ENCODE measurements at places on chromosomes 6 and 20. TPM values are rescaled to one million over a fixed set of nuclear protein-coding genes. Genes with fewer than 3 reads are reported as not detected.

GRCh38 chr6:43311666-43312065 lies 3.0 kb upstream of the CRIP3 start:
- DNase-seq: no peak
- H3K27ac ChIP-seq: no peak overlapping the region
- H3K36me3 ChIP-seq: peaks cover 2% of the 10 kb centered on the region
- H3K4me1 ChIP-seq: peaks cover 20% of the 10 kb centered on the region
- no peak overlapping the region for H3K4me3 ChIP-seq

DNA sequence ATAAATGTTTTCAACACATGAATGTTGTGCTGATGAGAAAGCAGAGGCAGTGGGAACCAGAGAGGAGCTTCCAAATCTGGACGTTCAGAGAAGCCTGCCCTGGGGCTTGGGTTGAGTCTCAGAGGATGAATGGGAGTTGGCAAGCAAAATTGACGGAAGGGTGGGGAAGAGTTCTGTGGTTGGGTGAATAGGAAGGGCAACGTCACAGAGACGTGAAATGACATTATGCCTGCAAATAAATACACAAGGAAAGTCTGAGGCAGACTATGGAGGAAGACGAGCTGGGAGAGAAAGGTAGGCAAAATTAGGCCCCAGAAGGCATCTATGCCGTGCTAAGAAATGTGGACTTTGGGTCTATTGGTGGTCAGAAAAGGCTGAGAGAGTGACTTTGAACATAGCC lies 25.2 kb upstream of the SGK1 start:
- H3K4me3 ChIP-seq: no peak overlapping the region
- H3K4me1 ChIP-seq: peaks cover 6% of the 10 kb centered on the region
- no peak overlapping the region for H3K27ac ChIP-seq
- no peaks in the 10 kb centered on the region for H3K36me3 ChIP-seq
- no peaks in the 10 kb centered on the region for H3K27me3 ChIP-seq
- DNase-seq: no peak

DNA sequence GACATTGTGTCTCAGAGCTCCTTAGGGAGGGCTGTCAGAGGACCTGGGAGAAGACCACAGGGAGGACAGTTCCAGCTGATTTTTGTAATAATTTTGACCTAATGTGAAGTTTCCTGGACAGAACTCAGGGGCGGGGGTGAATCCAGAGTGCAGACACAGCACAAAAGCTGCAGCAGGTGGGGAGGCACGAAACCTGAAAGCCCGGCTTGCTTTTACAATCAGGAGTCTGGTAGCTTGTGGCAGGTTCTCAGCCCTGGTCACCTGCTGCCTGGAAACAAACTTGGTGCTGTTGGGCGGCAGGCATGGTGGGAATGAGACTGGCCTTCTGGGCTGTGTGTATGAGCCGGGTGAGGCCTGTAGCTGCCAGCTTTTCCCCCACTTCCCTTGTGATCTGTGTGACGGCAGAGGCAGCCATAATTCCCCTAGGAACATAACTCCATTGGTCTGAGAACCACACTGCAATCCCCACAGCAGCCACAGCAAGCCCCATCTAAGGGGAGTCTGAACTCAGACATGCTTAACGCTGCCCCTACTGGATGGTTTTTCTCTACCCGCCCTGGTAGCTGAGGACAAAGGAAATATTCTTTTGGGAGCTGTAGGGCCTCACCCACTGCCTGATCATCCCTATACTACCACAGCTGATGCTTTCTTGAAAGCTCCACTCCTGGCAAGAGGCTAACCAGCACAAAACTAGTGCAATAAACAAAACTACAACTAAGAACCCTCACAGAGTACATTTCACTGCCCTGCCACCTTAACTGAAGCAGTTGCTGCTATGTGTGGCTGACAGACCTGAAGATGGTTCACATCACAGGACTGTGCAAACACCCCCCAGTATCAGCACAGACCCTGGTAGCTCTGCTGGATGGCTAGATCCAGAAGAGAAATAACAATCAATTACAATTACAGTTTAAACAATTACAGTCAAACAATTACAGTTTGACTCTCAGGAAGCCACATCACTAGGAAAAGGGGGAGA lies 1055.1 kb upstream of the GJE1 start:
- no peak overlapping the region for H3K27ac ChIP-seq
- H3K4me1 ChIP-seq: no peaks in the 10 kb centered on the region
- H3K4me3 ChIP-seq: no peak overlapping the region
- H3K27me3 ChIP-seq: peaks cover 19% of the 10 kb centered on the region

DNA sequence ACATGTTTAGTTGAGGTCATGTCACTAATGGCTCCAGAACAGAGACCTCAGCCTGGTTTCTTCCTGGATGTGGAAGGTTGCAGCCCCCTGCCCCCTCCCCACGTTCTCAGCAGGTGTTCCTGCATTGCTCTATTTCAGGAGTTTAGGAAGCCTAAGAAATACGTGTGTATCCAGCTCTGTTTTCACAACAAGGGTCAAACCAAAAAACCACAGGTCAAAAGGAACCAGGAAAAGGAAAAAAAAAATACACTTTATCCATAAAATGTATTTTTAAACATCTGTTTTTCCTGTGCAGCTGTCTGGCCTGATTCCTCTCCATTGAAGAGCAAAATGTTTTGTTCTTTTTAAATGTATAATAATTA lies 107.9 kb upstream of the PLEKHG1 start:
- H3K27ac ChIP-seq: peak overlapping the region; percentile 11
- peaks cover 5% of the 10 kb centered on the region for H3K27me3 ChIP-seq
- H3K4me1 ChIP-seq: peaks cover 8% of the 10 kb centered on the region
- DNase-seq: no peak

GRCh38 chr6:122423734-122424133 lies 24.3 kb downstream of the HSF2 start:
- H3K36me3 ChIP-seq: peaks cover 22% of the 10 kb centered on the region
- no peaks in the 10 kb centered on the region for H3K27me3 ChIP-seq
- peaks cover 3% of the 10 kb centered on the region for H3K4me1 ChIP-seq
- no peak for DNase-seq

GRCh38 chr20:53829255-53829723 lies 235.7 kb upstream of the ZNF217 start:
- no peak for DNase-seq
- H3K36me3 ChIP-seq: no peaks in the 10 kb centered on the region
- peak overlapping the region; percentile 89 for H3K4me3 ChIP-seq
- peaks cover 20% of the 10 kb centered on the region for H3K4me1 ChIP-seq
- no peaks in the 10 kb centered on the region for H3K27me3 ChIP-seq
- peak overlapping the region; percentile 94 for H3K27ac ChIP-seq

GRCh38 chr6:90098001-90098531 lies 198.6 kb downstream of the BACH2 start:
- no peaks in the 10 kb centered on the region for H3K27me3 ChIP-seq
- H3K4me1 ChIP-seq: peaks cover 45% of the 10 kb centered on the region
- H3K36me3 ChIP-seq: no peaks in the 10 kb centered on the region
- DNase-seq: no peak
- H3K4me3 ChIP-seq: no peak overlapping the region
- H3K27ac ChIP-seq: peak overlapping the region; percentile 61

DNA sequence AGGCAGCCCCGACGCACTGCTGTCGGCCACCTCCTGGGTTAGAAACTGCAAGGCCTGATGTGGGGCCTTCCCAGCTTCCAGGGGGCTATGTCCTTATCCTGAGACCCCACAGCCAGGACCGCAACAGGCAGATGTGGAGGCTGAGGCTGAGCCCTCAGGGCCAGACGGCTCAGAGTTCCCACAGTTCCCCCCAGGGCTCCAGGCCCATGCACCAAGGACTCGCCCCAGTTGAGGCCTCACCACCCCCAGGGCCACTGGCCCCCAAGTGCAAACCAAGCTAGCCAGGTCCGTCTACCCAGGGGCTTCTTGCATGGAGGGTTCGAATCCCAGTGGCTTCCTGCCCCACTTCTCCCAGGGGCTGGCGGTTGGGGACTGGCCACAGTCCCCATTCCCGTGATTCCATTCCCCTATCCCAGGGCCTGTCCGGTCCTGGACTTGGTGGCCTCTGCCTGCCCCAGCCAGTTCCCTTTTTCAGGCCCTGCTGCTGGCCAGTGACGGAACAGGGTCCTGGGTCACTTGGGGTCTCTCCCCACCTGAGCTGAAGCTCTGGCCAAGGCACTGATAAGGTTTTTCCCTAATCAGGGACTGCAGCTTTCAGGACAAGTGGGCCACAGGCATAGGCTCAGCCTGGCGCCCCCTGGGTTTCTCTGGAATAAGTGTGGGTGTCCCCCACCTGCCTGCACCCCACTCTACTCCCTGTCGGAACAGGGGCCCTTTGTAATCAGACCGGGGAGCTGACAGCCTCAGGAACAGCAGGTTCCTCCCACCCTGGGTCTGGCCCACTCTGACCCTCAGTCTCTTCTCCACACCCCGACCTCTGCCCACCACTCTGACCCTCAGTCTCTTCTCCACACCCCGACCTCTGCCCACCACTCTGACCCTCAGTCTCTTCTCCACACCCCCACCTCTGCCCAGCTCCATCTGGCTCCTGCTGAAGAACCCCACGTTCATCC lies 22.0 kb downstream of the SLCO4A1 start:
- no peak overlapping the region for H3K4me3 ChIP-seq
- H3K27me3 ChIP-seq: no peaks in the 10 kb centered on the region
- H3K27ac ChIP-seq: no peak overlapping the region
- H3K36me3 ChIP-seq: no peaks in the 10 kb centered on the region
- no peaks in the 10 kb centered on the region for H3K4me1 ChIP-seq

GRCh38 chr6:117444600-117444999 lies 18.9 kb upstream of the ROS1 start:
- DNase-seq: no peak
- H3K4me1 ChIP-seq: no peaks in the 10 kb centered on the region
- H3K27ac ChIP-seq: no peak overlapping the region
- H3K4me3 ChIP-seq: no peak overlapping the region

GRCh38 chr20:22775671-22776139 lies 191.3 kb upstream of the FOXA2 start:
- no peaks in the 10 kb centered on the region for H3K36me3 ChIP-seq
- peaks cover 9% of the 10 kb centered on the region for H3K27me3 ChIP-seq
- no peak overlapping the region for H3K4me3 ChIP-seq
- no peak for DNase-seq

Gene JPH2
- total RNA-seq: not detected

Gene NKAIN4
- not detected for total RNA-seq

Gene RAET1L
- total RNA-seq: not detected

Gene WFDC2
- 0.96 TPM for total RNA-seq

Gene CRISP2
- total RNA-seq: not detected

Gene WASF1
- 3.8 TPM for total RNA-seq

Gene ZNF831
- total RNA-seq: 42.0 TPM
